ENCODE measurements at places on chromosomes 3 and 15.

DNA sequence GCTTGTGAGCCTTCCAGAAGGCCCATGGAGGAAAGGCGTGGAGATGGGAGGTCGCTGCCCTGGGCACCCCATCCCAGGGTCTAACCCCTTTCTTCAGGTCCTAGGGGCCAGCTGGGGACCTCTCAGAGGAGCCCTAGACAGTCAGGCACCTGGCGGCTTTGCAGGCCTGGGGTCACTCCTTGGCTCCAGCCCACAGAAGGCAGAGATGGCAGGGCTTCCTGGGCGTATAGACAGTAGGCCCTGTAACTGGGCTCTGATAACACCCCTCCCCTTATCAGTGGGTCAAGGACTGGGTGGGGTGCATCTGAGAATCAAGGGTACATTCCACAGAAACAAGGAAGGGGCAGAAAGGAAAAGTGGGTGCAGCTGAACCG is 16.7 kb downstream of the ZDHHC19 start:
- DNase-seq = no peak

- no peak for DNase-seq
These were observed 13.2 kb downstream of the PFN2 start for GRCh38 chr3:149957361-149958125.

DNA sequence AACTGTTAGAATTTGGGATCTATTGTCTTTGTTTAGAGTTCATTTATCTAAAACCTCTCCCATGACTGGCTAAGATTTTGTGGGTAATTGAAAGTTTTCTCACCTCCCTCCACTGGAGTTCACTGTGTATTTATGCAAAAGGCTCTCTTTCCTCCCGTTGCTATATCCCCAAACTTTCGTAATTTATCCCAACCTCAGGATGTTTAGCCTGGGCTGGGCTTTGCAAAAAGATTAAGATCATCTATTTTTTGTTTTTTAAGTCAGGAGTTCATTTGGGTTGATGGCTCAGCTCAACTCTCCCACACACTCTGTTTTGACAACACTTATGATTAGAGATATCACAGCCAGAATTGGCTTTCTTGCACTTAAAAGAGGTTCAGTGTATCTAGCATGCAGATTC is 27.0 kb downstream of the SUCNR1 start:
- DNase-seq = no peak

- peak; percentile 85 for DNase-seq
These were observed 121.0 kb downstream of the TFDP2 start for GRCh38 chr3:142028243-142028777.

DNA sequence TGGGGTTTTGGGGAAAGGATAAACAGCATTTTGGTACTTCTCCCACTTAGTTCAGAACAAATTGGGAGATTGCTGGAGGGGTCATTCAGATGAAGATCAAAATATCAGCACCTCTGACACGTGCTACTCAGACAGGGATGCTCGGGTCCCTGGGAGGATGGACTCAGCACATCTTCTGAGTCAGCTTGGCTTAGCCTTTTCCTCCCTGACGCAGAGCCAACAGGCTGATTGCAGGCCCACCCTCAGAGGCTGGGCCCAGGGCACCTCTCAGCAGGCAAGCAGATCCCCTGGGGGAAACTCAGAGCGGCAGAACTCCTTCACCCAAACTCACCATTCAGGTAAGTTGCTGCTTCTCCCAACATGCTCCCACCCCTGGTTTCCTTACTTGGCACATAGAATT is 304.9 kb downstream of the TLE3 start:
- no peak for DNase-seq

- no peak for DNase-seq
These were observed 72.8 kb downstream of the LRIG1 start for GRCh38 chr3:66427951-66428474.

GRCh38 chr3:130048726-130049125 is 32.9 kb upstream of the ALG1L2 start:
- no peak for DNase-seq

DNA sequence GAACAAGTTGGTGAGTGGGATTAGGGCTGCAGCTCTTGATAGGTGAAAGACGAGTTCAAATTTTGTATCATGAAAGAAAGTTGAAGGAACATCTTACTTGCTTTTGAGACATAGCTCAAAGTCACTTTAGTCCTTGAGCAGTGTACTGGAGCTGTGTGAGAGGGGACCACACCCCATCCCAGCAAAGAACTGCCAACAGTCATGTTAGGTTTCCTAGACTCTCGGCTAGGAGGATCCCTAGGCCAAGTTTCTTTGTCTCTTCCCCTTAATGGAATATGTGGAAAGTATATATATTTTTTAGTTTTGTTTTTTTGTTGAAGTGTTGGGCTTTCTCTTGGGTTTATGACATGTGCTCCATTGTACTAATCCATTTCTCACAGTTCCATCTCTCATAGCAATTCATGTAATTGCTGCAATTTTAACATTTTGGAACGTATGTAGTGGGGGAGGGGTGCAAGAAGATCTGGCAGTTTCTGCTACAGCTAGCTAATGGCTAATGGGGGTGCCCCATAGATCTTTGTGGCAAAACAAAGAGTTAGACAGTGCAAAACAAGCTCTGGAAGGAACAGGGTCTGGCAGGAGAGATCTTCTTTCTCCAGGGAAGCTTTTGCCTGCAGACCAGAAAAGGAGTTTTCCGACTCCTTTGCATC is 25.1 kb downstream of the TLNRD1 start:
- no peak for DNase-seq
